NCI-H774 (cell line): ENCODE measurements at places on chromosomes 4 and X.

- DNase-seq, result no peak
Measured at GRCh38 chr4:98712607-98713006, 54.2 kb upstream of the TSPAN5 start.

DNA sequence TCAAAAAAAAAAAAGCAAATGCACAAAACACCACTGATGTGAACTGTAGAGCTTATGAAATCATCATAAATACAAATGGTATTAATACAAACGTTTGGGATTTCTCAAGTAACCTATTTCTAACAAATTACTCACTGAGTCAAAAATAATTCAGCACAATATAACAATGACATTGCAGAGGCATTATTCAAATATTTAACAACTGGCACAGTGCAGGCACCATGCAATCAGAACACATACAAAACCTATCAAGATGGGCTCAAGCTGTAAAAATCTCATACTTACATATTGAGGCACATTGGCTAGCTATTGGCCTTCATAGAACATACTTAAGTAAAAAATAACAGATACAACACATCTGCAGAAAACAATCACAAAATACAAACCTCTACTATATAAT, 81.1 kb downstream of the LRBA start:
- no peak for DNase-seq

GRCh38 chr4:174056959-174057358, 226.5 kb downstream of the FBXO8 start:
- DNase-seq, result no peak

DNA sequence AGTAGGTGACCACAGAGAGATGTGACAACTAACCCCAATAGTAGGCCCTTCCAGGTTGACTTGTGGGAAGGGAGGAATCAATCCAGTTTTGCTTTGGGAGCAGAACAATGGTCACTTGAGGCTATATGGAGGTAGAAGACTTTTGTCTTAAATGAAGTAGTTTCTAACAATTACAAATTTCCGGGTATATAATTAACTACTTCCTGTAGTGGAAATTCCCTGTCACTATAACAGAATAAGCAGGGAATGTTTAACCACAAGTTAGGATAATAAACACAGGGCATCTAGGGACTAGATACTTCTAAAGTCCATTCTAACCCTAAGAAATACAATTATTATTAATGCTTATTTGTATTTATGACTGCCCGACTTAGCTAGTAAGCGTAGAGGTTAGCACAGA, 99.0 kb upstream of the TRPC3 start:
- no peak for DNase-seq

- DNase-seq, result no peak
Measured at GRCh38 chr4:92506933-92507332, 203.2 kb downstream of the GRID2 start.

GRCh38 chr4:47312170-47312569, 151.3 kb downstream of the COMMD8 start:
- DNase-seq, result no peak

DNA sequence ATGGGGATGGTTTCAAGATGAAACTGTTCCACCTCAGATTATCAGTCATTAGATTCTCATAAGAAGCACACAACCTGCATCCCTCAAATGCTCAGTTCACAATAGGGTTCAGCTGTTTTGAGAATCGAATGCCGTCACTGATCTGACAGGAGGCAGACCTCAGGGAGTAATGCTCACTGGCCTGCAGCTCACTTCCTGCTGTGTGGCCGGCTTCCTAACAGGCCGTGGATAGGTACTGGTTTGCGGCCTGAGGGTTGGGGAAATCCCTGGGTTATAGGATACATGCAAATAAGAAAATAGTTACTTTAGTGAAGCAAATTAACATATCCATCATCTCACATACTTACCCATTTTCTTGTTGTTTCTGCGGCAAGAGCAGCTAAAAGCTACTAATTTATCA, 160.4 kb downstream of the MAD2L1 start:
- no peak for DNase-seq

- DNase-seq, result peak; percentile 85
Measured at GRCh38 chrX:123859409-123859845, 426 bp upstream of the XIAP start.

- no peak for DNase-seq
Measured at GRCh38 chr4:30461218-30461617, 259.0 kb upstream of the PCDH7 start.

GRCh38 chrX:110248578-110248977, 69.3 kb downstream of the AMMECR1 start:
- no peak for DNase-seq

DNA sequence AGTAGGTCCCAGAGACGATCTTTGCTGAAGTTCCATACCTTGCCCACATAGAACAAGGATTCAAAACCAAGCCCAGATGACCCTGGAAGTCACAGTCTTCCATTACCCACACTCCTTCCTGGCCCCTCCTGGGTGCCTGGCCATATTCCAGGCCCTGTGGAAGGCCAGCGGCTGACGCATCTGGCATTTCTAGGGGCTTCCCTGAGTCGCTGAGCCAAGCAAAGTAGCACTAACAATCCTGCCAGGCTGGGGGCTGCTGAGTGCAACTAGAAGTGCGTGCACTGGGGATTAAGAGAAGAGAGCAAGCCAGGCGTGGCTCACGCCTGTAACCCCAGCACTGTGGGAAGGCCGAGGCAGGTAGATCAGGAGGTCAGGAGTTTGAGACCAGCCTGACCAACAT, 175.2 kb upstream of the CPEB2 start:
- DNase-seq, result no peak

DNA sequence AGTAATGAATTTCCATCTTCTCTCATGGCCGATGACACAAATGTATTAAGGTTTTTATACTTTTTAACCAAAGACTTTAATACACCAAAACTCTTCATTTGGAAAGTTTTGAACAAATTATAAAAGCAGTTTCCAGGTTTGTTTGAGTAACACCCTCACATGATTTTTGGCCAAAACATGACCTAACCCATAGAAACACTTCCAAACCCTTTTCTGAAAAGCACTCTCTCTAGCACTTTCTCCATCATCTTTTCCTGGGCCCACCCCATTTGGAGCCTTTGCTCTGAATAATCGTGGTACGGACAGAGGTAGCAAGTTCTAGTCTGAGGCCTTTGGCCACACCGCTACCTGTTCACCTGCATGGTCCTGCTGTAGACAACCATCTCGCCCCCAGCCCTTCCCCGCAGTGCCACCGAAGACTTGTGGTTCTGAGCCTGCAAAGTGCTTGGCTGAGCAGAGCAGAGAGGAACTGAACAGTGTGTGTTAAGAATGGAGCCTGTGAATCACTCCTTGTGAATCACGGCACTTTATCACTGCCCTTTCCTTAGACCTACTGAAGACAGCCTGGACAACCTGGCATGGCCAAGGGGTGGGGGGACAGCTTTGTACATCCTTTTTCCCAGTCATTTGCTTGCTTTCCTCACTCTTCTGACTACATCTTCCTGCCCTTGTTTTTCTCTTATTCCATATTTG, 181.8 kb downstream of the PTTG2 start:
- DNase-seq, result no peak

GRCh38 chrX:72131317-72132294, at the start of gene RTL5:
Gene RTL5, minus strand, starts transcription at chrX:72131915.
- DNase-seq, result peak; percentile 85

DNA sequence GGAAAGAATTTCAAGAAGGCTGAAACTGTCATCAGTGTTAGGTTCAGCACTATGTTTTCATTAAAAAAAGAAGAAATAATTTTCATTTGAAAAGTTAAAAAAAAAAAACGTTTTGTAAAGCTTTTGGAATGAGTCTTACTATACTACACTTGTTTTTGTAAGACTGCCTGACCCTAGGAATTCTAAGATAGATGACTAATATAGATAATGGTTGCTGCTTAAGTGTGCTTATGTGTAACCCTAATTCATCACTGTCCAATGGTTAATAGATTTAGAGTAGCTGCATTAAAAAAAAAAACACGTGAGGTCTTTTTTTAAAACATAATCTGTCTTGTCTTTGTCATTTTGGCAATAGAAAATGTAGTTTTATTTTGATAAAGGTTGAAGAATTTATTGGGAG, 323.2 kb downstream of the IL1RAPL1 start:
- DNase-seq, result no peak

- DNase-seq, result no peak
Measured at GRCh38 chr4:64230709-64231310, 178.4 kb downstream of the TECRL start.

DNA sequence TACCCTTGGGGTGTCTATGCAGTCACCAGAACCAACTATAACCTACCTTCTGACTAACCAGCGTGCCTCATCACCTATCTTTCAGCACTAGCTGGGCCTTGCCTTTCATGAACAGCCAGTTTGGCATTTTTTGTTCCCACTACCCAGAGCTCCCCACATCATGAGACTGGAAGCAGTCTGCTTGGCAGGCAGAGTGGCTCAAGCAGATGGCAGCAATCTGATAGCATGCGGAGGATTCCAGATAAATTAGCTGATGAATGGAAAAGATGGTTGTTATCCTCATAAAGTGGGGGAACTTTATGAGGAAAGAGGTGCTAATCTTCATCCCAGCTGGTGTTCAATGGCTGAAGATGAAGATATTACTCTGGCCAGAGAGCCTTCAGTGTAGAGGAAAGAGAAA, 243.2 kb upstream of the EDA2R start:
- DNase-seq, result no peak

GRCh38 chrX:109862433-109862832, 129.4 kb upstream of the ACSL4 start:
- DNase-seq, result no peak

GRCh38 chrX:96700625-96701024, 16.0 kb downstream of the DIAPH2 start:
- DNase-seq, result no peak

- no peak for DNase-seq
Measured at GRCh38 chrX:31355206-31355955, 283.5 kb upstream of the FTHL17 start.

DNA sequence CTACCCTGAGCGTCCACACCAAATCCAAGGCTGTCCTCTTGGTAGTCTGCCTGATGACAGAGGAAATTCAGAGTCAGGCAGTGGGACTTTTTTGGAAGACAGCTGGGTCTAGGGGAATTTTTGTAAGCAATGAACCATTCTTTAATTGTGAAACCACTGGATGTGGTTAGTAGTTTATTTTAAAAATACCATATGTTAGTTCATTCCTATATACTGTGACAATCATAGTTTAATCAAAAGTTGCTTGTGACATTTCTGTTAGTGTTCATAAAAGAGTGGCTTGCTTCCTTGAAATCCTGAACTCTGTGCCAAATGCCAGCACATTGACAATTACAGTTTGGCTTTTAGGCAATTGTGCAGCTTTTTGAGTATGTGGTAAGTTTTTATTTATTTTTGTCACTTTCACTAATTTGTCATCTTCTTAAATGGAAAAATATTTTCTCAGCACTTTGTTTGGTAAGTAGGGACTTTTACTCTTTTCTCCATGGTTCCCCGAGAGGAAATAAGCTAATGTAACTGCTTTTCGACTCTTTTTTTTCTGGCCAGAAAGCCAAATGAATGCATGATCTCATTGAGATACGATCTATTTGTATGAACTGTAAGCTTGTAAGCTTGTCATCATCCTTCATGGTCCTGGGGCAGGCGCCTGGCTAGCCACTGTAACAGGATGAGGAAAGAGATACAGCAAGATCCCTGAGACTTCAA, 72.6 kb upstream of the SLC4A4 start:
- DNase-seq, result no peak

DNA sequence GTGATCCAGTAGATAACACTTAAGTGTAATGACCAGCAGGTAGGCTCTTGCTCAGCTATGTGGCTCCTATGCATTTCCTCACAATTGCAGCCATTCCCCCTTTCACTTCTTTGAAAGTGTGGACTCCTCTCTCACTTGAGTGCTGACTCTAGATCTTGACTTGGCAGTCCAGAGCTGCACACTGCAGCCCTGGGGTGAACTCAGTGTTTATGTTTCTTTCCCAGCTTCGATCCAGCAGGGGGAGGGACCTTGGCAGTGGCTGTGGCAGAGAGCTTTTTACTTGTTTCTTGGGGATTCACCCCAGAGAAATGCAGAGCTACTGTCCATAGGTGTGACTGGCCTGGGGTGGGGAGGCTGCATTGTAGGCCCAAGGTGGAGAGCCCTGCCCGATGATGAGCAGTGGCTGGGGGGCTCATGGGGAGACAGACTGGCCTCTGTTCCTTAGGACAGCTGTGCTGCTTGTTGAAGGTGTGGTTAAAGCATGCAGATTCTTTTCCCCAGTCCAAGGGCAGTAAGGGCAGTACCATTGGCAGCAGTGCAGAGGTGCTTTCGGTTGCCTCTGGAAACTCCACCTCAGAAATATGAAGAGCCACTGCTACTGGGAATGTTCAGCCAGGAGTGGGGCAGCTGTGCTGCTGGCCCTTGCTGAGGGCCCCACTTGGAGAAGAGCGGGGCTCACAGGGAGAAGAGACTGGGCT, 134.7 kb downstream of the SH3BGRL start:
- no peak for DNase-seq

DNA sequence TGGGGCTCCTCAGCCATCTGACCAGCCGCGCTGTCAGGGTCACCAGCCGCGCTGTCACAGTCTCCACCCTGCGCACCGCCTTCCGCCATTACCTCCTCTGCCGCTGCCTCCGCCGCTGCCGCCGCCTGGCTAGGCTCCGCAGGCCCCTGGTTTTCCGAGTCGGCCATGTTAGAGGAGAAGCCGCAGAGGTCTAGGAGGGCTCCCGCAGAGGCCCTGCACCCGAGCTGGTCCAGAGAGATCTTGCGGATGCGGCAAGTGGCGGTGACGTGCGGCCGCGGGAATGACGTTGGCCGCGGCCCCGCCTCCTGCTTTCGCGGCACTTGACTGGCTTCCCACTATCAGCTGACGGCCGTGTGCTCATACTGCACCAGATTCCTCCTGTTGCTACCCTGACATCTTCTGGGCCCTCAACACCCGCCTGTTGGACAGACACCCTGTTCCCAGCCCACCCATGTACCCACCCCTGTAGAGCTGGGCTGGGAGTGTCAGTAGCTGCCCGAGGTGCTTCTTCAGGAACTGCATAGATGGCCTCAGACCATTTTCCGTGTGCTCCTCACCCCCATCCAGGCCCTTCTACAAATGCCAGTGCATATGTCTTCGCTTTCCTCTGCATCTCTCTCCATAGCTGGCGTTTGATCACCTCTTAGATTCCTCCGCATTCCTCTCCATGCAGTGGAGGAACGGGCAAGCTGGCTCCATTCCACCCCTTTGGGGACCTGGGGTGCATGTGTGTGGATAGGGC, at the start of gene NAP1L5:
NAP1L5 (minus strand) TSS at position 242 of the 742 bp plus-strand sequence; CDS start at position 167, 75 bp downstream.
- no peak for DNase-seq

DNA sequence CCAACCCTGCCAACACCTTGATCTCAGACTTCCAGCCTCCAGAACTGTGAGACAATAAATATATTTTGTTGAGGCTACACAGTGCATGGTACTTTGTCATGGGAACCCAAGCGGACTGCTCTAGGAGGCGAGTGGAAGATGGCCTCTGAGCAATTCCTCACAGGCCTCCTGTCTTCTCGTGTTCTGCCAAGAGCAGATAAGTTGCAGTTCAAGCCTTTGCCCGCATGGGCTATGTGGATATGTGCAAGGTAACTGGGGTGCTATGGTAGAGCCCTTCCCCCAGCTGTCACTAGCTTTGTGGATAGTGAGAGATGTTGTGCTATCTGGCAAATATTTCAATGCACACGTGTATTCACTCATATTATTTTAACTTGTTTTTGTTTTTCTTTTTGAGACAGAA, 156.0 kb upstream of the BCOR start:
- no peak for DNase-seq
